ENCODE measurements at places on chromosomes 13 and 19. TPM values are rescaled to one million over a fixed set of nuclear protein-coding genes. Genes with fewer than 3 reads are reported as not detected.

The KCNJ14 gene
- 1.0 TPM for total RNA-seq

DNA sequence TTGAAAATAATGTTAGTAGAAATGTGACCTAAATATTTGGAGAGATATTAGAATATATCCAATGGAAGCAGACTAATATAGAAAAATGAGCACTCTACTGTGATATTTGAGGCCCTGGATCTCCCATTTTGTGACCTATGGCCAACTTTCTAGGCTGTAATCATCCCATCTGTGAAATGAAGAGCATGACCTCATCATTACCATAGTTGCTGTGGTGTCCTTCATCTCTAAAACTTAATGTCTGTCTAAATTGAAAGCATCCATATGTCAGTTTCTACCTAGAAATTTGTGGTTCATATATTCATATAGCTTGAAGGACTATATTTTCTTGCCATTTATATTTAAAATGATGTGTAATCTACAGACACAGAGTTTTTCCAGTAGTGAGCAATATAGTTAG, 41.6 kb downstream of the PAN3 start:
- H3K27ac ChIP-seq: no peak overlapping the region
- no peak overlapping the region for H3K4me3 ChIP-seq
- H3K36me3 ChIP-seq: peaks cover 10% of the 10 kb centered on the region
- no peak for DNase-seq

GRCh38 chr13:50379584-50379983, 364.3 kb downstream of the KCNRG start:
- no peak overlapping the region for H3K27ac ChIP-seq
- no peaks in the 10 kb centered on the region for H3K36me3 ChIP-seq
- H3K4me1 ChIP-seq: peaks cover 6% of the 10 kb centered on the region
- no peaks in the 10 kb centered on the region for H3K27me3 ChIP-seq
- no peak overlapping the region for H3K4me3 ChIP-seq

DNA sequence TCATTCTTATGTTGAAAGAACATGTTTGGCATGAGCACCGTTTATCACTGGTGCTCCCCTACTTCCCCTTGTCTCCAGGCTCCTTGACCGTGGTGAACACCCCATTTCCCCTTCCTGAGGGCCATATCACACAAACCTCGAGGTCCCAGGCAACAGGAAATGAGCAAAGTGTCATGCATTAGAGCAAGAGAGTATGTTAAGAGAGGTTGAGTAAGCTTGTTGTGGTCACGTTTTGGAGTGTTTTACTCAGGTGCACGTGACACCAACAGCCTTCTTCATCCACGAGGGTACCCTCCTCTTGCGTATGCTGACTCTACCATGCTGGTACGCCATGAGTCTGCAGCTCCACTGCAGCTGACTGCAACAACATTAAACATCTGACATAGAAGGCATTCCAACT, 482.2 kb upstream of the NBEA start:
- DNase-seq: no peak
- no peak overlapping the region for H3K27ac ChIP-seq
- H3K27me3 ChIP-seq: no peaks in the 10 kb centered on the region
- no peaks in the 10 kb centered on the region for H3K36me3 ChIP-seq

DNA sequence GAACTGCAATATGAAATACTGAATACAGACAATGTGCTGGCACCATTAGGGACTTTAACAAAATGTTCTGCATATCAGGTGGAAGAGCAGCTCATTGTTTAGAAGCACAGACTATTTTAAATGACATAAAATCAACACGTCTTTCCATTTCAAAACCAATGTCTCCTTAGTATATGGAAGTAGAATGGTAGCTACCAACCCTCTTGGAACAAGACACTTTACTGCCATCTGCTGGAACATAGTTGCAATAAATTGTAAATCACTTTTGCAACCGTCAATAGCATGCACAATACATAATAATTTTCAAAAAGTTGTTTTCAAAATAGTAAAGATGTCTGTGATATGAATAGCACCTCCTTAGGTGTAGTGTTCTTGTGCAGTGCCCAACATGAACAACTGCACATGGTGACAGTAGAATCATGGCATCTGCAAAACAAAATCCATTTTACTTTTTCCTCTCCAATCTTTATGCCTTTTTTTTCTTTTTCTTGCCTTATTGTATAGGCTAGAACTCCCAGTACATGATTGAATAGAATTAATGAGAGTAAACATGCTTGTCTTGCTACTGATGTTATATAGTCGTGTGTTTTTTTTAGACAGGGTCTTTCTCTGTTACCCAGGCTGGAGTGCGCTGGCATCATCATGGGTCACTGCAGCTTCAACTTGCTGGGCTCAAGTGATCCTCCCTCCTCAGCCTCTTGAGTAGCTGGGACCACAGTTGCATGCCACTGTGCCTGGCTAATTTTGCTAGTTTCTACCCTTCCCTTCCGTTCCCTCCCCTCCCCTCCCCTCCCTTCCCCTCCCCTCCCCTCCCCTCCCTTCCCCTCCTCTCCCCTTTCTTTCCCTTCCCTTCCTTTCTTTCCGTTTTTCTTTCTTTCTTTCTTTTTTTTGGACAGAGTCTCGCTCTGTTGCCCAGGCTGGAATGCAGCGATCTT, 7.8 kb upstream of the LYPD5 start:
- H3K4me3 ChIP-seq: no peak overlapping the region
- H3K36me3 ChIP-seq: no peaks in the 10 kb centered on the region
- DNase-seq: no peak
- no peak overlapping the region for H3K27ac ChIP-seq
- H3K27me3 ChIP-seq: no peaks in the 10 kb centered on the region
- H3K4me1 ChIP-seq: no peaks in the 10 kb centered on the region
